Mesangial cell (primary cell): ENCODE measurements at places on chromosomes 5 and 9. TPM values are rescaled to one million over a fixed set of nuclear protein-coding genes. Genes with fewer than 3 reads are reported as not detected.

The SOHLH1 gene
- not detected in 2 replicates for total RNA-seq

The CER1 gene
- total RNA-seq, result not detected in 2 replicates

The FBP1 gene
- total RNA-seq, result 1.3 TPM in 1 of 2 replicates, not detected in the other

The NR4A3 gene
- total RNA-seq, result 0.13 TPM in 1 of 2 replicates, not detected in the other

The SURF4 gene
- 220 and 283 TPM in 2 replicates for total RNA-seq
